ENCODE measurements at places on chromosomes 3 and 15.
A peak's percentile ranks its signal among the peaks of the same experiment; 100 is the strongest.

GRCh38 chr3:152266221-152266995, 2.3 kb upstream of the MBNL1 start:
- peak; percentile 82 for DNase-seq

DNA sequence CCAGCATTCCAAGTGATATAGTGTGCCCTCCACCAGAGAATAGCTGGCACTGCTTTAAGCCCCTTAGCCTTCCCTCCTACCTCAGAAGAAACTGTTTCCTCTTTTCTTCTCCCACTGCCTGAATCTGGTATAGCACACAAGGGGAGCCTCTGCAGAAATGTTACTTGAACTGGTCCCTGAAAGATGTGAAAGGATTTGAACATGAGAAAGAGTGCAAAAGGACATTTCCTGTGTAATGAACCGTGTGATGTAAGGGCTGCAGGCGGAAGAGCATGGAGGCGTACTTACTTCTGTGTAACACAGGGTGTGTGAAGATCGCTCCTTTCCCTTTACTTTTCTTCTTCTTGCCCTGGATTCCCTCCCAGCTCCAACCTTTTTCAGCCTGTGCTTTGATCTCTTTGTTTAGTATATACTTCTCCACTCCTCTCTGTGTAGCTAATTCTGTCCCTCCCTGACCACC, 8.4 kb downstream of the TMOD3 start:
- no peak for DNase-seq

GRCh38 chr3:41836360-41837134, 125.4 kb downstream of the ULK4 start:
- DNase-seq = no peak

- no peak for DNase-seq
Measured at GRCh38 chr3:9878700-9879099, 1.4 kb downstream of the CIDEC start.

- no peak for DNase-seq
Measured at GRCh38 chr3:127923611-127924010, 8.6 kb downstream of the KBTBD12 start.

DNA sequence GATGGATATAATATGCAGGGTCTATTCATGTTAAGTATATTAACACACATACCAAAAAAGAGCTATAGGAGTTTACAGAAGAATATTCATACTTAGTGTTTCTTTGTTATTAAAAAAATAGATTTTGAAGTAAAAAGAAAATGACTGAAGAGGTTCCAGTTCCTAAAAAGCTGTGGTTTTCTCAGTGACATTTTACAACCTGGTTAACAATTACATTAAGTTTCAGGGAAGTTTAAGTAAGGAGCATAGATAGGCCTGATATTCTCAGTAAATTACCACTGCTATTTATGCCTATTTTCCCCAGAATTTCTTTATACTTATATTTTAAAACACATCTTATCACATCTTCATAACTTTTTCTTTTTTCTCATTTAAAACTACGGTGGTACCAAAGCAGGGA, 43.6 kb upstream of the SPTSSB start:
- no peak for DNase-seq

Data from islet precursor cell (in vitro differentiated cells).